ENCODE measurements at places on chromosomes 1 and 21. TPM values are rescaled to one million over a fixed set of nuclear protein-coding genes. Genes with fewer than 3 reads are reported as not detected.

DNA sequence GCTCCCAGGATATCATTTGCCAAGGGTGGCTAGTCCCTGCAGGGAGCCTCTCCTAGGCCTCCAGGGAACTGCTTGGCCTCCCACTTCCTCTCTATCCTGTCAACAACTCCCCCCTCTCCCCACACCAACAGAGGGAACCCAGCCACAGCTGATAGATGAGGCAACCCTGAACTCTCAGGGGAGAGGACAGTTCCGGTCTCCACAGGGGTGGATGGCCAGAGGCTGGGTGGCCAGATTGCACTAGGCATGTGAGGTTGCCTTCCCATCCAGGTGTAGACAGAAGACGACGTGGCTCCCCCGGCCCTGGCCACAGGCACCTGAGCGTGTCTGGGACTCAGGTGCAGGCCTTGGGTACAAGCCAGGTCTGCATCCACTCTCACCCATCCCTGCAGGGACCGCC lies 53.3 kb downstream of the TOR1AIP2 start:
- no peak for DNase-seq

DNA sequence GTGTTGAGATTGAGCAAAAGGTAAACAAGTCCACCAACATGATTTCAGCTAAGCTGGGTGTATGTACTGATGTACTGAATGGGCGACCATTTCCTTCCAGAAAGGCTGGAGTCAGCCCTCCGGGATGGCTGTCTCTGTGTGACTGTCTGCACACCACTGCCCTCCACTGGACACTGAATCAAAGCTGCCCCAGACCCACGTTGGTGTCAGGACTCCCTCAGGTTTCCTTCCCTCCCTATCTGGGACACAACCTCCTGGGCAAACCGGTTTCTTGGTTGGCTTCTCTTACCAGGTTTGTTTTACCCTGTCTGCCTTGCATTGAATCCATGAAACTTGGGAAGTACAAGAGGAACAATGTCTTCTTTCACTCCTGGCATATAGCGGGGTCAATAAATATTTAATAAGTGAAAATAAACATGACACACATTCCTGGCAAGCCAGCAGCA lies 5.3 kb upstream of the SRP9 start:
- DNase-seq, result peak; percentile 86

- no peak for DNase-seq
These were observed 240.8 kb upstream of the NR5A2 start for GRCh38 chr1:199786695-199787094.

- DNase-seq, result no peak
These were observed 7.6 kb downstream of the TTF2 start for GRCh38 chr1:117067533-117068370.

GRCh38 chr1:47578721-47579419 lies 141.0 kb downstream of the FOXD2 start:
- DNase-seq, result no peak

DNA sequence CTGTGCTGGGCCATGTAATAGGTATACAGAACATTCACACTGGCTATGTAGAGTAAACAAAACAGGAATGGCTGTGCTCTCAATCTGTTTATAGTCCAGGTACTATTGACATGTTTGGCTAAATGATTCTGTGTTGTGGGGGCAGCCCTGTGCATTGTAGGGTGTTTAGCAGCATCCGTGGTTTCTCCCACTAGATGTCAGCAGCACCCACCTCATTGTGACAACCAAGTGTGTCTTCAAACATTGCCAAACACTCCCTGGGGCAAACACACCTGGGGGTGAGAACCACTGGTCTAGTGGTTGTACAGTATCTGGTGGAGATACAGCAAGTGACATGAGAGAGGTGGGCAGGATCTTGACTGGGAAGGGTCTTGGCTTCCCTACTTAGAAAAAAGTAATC lies 80.4 kb upstream of the SPATA6 start:
- DNase-seq, result no peak

DNA sequence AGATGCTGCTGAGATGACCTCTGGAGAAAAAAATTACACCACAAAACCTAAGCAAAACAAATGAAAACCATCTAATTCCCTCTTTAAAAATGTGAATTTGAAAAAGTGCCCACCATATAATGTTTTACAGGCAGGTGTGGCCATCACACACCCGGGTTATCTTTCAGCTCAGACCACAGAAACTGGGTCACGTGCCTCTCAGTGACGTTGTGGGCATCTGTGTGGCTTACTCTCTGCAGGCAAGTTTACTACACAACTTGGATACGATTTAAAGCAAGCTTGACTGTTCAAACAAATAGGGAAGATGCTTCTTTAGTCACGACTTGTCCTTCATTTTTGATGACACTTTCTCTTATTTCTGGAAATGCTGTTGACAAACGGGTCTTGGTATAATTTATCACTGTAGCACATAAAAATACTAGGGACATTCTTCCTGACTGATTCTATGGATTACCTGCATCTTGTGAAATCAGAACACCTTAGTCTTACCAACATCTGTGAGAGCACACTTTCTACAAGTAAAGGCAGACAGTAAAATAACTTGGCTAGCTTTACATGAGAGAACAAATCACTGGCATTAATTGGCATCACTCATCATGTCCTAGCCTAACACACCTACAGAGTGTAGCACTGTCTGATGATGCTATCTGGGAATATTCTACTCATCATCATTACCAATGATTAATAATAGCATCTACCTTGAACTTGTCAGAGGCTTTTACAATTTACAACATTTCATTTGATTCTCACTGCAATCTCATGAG lies 89.3 kb upstream of the EDEM3 start:
- no peak for DNase-seq

GRCh38 chr1:82874041-82874440 lies 1073.3 kb downstream of the ADGRL2 start:
- DNase-seq, result no peak

DNA sequence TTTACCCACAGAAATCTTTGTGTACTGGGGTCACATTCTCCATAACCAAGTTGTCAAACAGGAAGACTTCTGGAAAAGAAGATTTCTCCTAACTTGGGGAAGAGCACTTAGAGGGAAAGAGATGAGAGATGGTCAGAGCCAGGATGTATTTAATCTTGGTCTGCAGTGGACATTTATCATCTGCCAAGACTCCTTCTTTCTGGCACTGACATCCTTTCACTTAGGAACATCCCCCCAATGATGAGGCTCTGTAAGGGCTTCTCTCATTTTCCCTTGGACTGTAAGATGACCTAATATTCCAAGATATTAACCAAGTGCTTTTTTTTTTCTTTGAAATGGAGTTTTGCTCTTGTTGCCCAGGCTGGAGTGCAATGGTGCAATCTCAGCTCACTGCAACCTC lies 39.3 kb upstream of the IGSF3 start:
- no peak for DNase-seq

DNA sequence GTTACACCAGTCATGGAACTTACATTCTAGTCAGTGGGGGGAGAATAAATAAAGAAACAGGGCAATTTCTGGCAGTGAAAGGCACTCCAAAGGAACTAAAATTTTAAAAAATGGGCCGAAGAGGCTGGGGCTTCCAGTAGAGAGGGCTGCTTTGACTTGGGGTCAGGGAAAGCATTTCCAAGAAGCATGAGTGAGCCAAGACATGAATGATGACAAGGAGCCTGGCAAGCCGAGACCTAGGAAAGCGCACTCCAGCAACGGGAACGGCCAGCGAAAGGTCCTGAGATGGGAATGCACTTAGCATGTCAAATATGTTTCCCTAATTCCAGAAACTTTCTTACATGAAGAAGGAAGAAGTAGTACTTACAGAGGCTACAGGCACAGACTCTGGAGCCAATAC lies 95.4 kb upstream of the NGF start:
- DNase-seq, result no peak

DNA sequence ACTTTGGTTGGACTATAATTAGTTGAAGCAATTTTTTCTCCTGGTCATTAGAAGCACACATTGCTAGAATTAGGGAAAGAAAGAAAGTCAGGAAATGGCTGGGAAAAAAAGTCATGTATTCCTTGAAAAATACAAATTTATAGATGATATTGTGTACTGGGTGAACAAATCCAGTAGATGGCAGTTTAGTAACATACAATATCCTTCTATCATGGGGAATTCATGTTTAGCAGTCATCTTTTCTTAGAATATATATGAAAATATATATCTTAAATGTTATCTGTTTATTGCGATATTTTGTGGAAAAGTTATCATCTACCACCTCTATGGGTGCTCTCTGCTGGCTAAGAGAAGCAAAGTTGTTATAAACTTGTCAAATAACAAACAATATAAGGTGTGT lies 13.1 kb upstream of the ZRANB2 start:
- no peak for DNase-seq

- DNase-seq, result no peak
These were observed 22.9 kb downstream of the UMODL1 start for GRCh38 chr21:42093991-42094421.

DNA sequence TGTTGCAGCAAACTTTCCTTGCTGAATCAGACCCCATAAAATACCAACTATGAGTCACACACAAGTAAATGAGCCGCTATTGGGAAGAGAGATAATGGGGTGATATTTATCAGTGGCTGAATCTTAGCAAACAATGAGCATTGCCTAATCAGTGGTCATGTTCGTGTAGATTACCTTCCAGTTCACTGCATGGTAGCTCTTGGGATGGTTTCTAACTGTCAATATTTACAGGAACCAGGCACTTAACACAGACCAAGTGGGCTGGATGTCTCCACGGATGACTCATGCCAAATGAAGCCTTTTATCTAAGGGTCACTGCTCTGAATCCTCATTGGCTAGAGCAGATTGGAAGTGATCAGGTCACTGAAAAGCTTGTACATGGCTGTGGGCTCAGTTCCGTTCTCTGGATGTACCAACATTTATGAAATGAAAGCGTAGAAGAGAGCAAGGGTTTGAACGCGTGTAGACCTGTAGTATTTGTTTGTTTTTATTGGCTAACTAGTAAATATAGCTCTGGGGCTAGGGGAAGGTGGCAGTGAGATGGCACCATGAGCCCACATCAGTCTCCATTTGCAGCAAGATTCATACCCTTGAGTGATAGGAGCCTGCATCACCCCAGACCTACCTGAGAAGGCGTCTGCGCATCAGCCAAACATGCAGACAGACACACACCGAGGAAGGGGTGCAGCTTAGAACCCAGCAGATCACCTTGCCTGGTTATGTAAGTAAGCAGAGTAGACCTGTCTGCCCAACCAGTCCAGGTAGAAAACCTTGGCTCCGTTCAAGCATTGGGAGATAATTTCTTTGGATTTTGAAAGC lies 153.3 kb downstream of the TOMM20 start:
- no peak for DNase-seq

- no peak for DNase-seq
These were observed 96.6 kb downstream of the SEC16B start for GRCh38 chr1:177873238-177873637.

- DNase-seq, result no peak
These were observed 25.8 kb upstream of the LPAR3 start for GRCh38 chr1:84918726-84919336.

DNA sequence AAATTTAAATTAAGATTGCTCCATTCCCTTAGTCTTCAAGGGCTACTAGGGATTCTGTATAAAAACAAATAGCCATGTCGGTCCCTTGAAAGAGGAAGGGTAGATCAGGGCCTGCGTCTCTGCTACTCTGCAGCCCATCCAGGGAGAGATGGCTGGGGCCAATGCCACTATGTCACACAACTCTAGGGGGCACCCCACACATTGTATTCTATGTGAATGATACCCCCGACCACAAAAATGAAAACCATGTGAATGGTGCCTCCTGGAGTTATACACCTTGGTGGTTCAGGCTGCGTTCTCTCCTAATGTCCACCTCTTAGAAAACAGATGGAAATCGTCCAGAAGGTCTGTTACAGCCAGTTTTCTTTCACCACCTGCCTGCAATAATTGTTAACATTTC lies 18.0 kb downstream of the PIK3C2B start:
- DNase-seq, result no peak

- no peak for DNase-seq
These were observed 19.9 kb upstream of the DISC1 start for GRCh38 chr1:231606712-231607111.

GRCh38 chr1:56894014-56894413 lies 39.4 kb downstream of the C8A start:
- DNase-seq, result no peak

- DNase-seq, result no peak
These were observed 24.2 kb upstream of the GRIK3 start for GRCh38 chr1:37058424-37058988.

DNA sequence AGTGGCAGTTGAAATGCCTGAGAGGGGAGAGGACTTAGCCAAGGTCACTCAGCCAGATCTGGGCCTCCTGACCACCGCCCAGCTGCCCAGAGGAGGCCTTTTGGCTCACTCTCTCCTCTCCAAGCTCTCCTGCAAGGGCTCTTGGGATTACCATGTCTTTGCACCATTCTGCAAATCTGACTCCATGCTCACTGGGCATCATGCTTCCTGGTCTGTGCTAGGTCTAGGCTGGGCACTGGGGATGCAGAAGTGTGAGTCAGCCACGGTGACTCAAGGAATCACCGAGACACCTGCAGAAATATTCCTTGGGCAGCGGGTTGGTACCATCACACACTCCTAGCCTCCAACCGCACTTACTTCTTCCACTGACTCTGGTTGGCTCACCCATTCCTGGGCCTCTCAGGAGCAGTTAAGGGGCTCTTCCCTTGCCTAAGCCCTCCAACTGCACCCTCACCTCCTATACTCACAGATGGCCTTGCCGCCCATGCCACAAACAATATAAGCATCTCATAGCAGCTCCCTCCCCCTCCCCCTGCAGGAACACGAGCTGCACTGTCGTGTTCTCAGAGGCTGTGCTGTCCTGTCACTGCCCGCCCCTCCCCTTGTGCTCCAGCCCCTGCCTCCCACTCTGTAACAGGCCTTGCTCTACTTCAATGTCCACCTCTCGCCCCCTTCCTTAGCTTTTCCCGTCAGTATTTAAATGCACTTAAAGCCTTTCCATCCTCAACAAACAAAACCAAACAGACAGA lies 34.8 kb downstream of the CDCP2 start:
- no peak for DNase-seq

- DNase-seq, result peak; percentile 73
These were observed 386.2 kb upstream of the ADGRL2 start for GRCh38 chr1:81414488-81415015.

- no peak for DNase-seq
These were observed 259.3 kb upstream of the CACYBP start for GRCh38 chr1:174740249-174740968.

- no peak for DNase-seq
These were observed 39.4 kb downstream of the RCSD1 start for GRCh38 chr1:167669209-167670124.

The OSCP1 gene
- total RNA-seq, result 17.1 TPM

The SYCP1 gene
- not detected for total RNA-seq

The ERO1B gene
- 8.5 TPM for total RNA-seq

The CDC20 gene
- 2.4 TPM for total RNA-seq

The OR2T11 gene
- total RNA-seq, result not detected

The CFHR3 gene
- total RNA-seq, result 0.24 TPM

The UBXN10 gene
- 7.8 TPM for total RNA-seq

The KCNC4 gene
- total RNA-seq, result 10.0 TPM

The ARHGAP30 gene
- 63.7 TPM for total RNA-seq

The SELL gene
- 23.8 TPM for total RNA-seq

The BLACAT1 gene
- total RNA-seq, result 1.0 TPM

The SLC6A17 gene
- not detected for total RNA-seq

The GBP2 gene
- total RNA-seq, result 48.8 TPM

The MRPL39 gene
- 16.9 TPM for total RNA-seq
